A172 (cell line): ENCODE measurements at places on chromosomes 2 and 18. TPM values are rescaled to one million over a fixed set of nuclear protein-coding genes. Genes with fewer than 3 reads are reported as not detected.
A peak's percentile ranks its signal among the peaks of the same experiment; 100 is the strongest.

DNA sequence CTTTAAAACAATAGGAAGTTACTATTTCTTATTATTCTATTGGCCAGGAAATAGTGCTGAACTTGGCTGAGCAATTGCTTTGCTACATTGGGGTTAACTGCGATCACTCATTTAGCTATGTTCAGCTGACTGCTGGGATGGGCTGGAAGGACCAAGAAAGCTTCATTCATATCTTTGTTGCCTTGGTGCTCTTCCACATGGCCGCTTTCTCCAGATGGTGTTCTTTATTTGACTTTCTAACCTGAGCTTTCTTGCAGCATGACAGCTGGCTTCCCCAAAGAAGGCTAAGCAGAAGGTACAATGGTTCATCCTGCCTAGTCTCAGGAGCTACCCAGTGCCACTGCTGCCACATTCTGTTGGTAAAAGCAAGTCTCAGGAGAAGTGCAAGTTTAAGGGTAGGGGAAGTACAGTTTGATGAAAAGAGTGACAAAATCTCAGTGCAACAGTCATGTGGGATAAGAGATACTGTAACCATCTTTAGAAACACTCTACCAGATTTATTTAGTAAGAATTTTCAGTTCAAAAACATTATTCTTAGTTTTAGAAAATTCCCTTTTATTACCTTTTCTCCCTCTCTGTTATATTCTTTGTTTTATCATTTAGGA, 180.6 kb upstream of the RBMS1 start:
- DNase-seq = no peak

CD207 gene
- 0.14 TPM in 1 of 2 replicates, not detected in the other for total RNA-seq

DNA sequence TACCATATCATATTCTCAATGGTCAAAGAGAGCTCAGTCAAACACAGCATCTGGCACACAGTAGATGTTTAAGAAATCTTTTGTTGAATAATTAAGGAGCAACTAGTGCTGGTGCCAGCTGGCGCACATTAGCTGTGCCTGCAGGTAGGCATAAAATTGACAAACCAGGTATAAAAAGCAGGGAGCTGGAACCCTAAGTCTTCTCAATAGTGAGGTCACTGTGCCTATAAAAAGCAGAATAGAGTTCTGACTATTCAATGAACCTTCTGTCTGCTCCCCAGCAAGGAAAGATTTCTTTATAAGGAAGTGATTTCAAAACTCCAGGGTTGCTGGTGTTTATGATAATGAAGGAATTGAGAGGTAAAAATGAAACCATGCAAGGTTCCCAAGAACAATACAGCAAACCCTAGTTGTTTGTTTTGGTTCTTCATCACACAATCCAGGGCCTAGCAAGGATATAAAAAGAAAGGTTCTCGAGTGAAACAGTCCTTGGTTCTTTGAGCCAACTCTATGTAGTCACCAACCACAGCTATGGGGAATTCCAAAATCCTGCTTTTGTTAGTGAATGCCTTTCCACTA, 76.1 kb downstream of the THADA start:
- DNase-seq = peak; percentile 85

DNA sequence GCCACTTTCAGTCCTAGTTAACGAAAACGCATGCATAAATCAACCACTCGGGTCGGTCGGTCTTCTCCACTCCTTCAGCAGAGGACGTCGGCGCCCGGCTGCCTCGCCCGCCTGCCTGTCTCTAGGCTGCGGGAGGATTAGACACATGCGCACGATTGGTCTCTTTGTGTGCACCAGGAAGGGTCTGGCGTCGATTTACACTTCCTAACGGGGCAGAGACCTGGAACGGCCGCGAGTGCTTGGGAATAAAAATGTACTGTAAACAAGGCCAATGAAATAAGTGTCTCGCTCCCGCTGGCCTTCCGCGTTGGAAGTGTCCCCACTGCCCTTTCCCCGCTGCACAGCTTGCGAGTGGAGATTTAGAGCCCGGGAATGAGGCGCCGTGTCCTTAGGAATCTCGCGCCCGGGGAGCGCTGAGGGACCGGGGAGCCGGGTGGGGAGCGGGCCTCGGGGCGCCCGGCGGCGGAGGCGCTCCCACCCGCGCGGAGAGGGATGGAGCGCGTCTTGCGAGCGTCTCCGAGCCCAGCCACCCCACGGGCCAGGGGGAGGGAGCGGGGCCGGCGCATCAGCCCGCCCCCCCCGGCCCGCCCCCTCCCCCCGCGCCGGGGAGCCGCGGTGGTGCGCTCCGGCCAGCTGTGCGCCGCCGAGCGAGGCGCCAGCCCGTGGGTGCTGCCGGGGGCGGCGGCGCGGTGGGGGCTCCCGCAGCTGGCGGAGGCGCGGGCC, at the start of gene DOK6:
Gene DOK6 (plus strand): TSS at position 636 of the 723 bp plus-strand sequence.
- no peak for DNase-seq

DNA sequence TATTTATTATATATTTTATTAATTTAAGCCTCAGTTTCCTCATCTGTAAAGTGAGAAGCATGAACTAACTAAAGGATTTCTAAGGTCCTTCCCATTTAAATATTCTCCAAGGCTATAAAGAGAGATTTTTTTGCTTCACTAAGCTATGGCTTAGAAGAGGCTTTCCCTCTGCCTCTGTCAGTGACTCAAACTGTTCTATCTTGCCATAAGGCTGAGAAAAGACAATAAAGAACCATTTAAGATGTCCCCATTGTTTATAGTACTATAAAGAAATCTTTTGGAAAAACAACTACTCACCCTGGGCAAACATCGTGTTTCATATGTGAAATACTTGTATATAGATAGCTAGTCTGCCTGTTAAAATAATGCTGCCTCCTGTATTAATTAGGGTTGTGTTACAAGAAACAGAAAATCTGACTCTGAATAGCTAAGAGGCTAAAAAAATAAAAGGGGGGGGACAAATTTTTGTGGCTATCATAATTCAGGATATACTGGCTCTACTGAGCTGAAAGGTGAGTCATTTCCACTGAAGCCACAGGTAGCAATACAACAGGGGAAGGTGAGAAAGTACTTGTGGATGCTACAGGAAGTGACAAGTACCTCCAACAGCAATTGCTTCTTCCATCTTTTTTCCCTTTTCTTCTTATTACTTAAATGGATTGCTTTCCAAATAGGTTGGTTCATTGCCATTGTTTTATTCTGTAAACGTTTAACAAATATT, 25.4 kb downstream of the EPHA4 start:
- DNase-seq = peak; percentile 12

CPO gene
- not detected in 2 replicates for total RNA-seq

BMP10 gene
- total RNA-seq = 0.46 TPM in 1 of 2 replicates, not detected in the other

SERPINB11 gene
- not detected in 2 replicates for total RNA-seq
